ENCODE measurements at places on chromosomes 2 and 18.

- DNase-seq: no peak
These were observed 262.8 kb upstream of the PARD3B start for GRCh38 chr2:204282525-204282924.

GRCh38 chr18:8689517-8689916, 15.8 kb upstream of the MTCL1 start:
- no peak for DNase-seq

- DNase-seq: no peak
These were observed 53.2 kb downstream of the CIB4 start for GRCh38 chr2:26587994-26588393.

DNA sequence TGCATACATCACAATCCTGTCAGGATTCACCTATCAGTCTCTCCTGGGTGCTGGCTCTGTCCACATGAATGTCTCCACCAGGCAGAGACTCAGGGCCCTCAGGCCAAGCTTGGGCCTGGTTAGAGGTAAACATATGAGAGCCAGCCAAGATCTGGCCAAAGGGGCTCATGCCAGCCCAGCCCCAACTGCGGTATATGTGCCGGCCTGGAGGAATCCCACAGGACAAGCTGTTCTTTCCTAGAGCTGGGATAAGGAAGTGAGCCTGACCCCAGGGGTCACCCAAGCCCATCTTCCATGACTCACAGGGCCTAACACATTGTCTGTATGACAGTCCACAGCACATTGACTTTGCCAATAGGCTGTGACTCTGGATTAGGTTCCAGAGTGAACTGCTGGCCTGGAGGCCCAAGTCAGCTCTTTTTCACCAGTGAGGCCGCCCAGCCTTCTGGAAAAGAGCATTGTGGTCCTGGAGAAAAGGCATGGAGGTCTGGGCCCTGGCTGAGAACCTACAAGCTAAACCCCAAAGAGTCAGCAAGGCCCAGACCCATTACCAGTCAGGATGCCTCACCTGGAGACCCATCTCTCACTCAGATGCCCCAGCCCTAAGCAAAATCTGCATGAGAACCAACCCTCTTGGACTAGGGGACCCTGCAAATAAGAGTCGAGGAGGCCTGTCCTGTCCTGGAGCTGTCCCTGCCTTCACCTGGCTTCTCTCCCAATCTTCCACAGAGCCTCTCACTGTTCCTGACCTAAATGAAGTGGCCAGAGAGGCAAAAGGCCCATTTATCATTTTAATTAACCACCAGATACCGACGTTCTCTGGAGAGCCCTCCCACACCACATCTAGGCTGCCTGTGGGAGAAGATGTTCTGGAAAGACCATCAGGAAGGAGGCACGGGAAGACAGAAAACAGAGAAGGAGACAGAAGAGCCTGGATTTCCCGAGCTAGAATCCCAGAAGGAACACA, 120.9 kb upstream of the PKDCC start:
- DNase-seq: peak; percentile 55

- no peak for DNase-seq
These were observed 602.7 kb upstream of the ZNF804A start for GRCh38 chr2:183995632-183996031.

DNA sequence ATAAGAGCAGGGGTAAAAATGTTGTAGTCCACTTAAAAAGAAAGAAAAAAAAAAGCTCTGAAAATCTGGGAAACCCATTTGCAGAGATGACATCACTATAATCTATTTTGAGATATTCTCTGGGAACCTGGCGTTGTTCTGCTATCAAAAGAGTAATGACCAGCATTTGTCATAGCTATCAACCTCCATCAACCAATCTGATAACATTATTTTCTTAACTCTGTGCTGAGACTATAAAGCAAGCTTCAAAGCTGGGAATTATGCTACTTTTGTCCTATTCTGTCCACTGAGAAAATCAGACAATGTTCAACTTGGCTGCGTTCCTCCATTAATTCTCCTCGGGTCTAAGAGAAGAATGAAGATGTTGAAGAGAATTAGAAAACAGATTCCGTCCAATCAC, 107.5 kb downstream of the STK39 start:
- DNase-seq: no peak

DNA sequence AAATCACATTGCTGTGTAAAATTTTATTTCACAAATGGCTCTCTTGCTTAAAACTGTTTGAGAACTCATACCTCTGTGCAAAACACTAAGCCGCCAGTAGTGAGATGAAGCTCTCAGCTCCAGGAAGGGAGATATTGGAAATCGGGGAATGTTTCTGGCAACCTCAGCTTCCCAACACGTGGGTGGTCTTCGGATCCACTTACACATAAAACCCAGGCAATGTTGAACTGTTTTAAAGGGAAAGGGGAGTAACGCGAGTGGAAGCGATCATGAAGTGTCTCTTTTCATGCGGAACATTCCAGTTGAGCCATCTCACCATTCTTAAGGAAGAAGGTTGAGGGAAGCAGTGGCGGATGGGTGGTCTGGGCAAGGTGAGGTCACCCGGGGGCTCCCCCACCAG, 136.8 kb downstream of the ASB1 start:
- DNase-seq: no peak

- no peak for DNase-seq
These were observed 114.0 kb downstream of the STPG4 start for GRCh38 chr2:47041063-47041462.

GRCh38 chr2:200863782-200864175, 679 bp downstream of the CLK1 start:
- no peak for DNase-seq

- DNase-seq: no peak
These were observed 79.7 kb upstream of the CYTIP start for GRCh38 chr2:157523270-157524247.

GRCh38 chr2:168565512-168565911, 109.4 kb downstream of the CERS6 start:
- DNase-seq: peak; percentile 9

- DNase-seq: no peak
These were observed 33.2 kb downstream of the SLC38A11 start for GRCh38 chr2:164922134-164922533.

DNA sequence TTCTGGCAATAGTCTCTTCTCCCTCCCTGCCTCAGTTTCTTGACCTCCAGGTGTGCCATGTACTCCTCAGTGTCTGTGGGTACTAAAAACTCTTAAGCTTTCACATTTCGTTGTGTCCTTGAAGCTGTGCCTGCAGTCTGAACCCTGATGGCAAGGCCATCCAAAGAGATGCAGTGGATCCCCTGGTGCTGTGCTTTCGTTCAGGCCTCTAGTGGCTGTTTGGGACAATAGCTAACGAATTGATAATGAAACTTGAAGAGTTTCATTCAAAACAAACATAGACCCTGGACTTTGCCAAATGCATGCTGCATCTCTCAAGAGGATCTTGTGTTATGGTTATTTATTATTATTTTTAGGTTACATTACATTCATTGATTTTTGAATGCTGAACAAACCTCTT, 523.1 kb upstream of the FSIP2 start:
- no peak for DNase-seq

DNA sequence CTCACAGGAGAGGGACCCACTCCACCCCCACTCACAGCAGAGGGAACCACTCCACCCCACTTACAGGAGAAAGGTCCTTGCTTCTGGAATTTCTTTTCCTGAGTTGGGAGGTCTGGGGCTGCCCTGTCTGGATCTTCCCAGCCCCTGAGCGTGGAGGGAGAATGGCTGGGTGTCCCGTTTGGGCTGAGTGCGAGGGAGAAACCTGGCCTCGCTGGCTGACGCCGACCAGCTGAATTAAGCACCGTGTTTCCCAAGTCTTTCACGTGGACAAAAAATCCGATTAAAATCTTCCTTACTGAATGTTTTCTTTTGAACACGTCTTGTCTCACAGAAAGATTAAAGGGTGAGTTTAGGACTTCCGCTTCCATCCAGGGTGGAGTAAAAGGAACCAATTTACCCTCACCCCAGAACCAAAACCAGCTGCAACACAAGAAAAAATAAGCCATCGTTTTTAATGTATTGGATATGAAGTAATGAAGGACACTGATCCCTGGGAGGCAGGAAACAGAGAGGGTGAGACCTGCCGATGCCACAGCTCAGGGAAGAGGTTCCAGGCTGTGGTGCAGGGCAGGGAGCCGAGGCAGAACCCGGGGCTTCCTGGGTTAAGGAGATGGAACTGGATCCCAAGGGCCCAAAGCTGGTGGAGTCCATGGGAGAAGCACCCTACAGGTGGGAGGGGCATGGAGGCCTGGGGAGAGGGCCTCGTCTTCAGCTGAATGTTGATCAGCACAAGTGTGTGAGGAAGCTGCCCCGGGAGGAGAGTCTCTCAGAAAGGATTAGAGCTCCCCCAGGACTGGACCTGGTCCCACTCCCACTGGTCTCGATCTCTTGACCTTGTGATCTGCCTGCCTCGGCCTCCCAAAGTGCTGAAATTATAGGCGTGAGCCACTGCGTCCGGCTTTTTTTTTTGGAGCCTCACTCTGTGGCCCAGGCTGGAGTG, 60.3 kb downstream of the RTP5 start:
- no peak for DNase-seq

GRCh38 chr2:196293751-196294515, 122.6 kb upstream of the STK17B start:
- DNase-seq: peak; percentile 95

DNA sequence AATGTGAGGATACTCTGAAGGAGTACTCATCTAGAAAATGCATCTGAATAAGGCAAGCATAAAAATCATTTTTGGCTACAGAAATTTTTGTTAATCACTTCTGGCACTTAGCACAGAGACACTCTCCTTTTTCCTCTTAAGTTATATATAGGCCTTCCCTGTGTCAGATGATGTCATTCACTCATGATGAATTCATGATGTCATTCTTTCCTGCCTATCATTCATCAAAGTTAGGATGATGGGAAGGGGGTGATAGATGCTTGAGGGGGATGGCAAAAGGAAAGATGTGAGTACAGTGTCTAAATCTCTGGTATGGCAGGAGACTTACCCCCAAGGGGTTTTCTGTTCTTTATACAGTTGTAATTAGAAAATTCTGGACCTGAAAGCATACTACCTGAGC, 42.0 kb downstream of the MAP3K20 start:
- DNase-seq: no peak

GRCh38 chr2:133607679-133608078, 39.4 kb upstream of the NCKAP5 start:
- peak; percentile 78 for DNase-seq

- peak; percentile 93 for DNase-seq
These were observed 211.1 kb downstream of the ALPK2 start for GRCh38 chr18:58417752-58418151.

DNA sequence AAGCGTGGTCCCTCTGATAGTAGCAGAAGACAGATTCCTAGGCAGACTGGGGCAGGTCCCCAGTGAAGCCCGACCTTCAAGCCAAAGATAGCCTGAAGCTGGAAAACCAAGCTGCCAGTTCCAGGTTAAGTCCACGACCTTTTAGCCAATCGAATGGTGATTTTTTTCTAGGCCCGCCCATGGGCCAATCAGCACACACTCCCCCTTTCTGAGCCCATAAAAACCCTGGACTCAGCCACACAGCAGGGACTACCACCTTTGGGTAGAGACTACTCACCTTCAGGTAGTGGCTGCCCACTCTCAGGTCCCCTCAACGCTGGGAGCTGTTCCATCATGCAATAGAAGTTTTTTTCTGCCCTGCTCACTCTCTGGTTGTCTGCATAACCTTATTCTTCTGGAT, 14.5 kb upstream of the ADI1 start:
- DNase-seq: no peak

GRCh38 chr2:6831229-6831628, 34.5 kb downstream of the CMPK2 start:
- no peak for DNase-seq

DNA sequence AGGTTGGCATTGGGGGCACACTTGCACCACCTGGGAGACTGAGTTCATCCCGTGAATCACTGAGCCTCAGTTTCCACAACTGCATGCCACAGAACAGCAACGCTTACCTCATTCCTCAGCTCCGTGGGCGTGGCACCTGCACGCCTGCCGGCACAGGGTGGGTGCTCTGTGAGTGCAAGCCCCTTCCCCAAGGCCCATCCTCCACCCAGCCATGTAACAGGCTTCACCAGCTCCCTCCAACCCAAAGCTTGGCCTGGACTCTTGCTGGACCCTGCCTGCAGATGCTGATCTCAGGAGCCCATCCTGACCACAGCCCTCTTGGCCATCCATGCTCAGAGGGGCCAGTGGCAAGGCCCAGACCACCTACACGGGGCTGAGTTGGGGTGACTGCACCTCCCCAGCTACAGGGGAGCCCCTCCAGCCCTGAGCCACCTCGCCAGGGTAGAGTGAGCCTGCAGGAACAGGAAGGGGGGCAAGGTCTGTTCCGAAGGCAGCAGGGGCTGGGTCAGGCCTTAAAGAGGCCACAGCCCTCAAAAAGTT, 1.8 kb downstream of the PRLH start:
- DNase-seq: no peak

DNA sequence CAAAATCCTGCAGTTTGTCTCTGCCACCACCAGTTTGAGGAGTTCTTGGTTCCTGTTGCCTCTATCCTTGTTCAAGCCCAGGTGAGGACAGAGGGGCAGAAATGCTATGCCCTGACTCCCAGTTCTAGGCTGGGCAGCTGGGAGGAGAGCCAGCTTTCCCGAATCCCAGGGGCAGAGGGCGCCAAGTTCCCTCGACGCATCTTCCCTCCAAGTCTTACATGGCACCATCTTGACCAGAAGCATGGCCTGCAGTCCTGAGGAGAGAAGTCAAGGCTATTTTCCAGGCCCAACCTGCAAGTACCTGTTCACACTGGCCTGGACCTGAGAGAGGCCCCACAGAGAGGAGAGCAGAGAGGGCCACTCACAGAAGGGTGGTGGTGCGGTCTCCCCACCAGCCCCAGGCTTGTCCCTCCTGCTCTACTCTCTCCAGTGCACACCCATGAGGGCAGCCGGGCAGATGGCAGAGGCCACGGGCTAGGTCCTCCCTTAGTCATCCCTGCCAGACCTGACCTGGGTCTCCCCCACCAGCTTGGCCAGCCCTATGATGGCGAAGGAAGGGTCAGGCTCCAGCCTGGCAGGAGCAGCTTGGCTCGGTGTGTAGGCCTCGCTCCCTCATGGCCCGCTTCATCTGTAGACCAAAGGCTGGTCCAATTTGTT, 115.7 kb upstream of the MSTN start:
- no peak for DNase-seq

GRCh38 chr2:231287696-231288095, 89.3 kb downstream of the ARMC9 start:
- peak; percentile 9 for DNase-seq

DNA sequence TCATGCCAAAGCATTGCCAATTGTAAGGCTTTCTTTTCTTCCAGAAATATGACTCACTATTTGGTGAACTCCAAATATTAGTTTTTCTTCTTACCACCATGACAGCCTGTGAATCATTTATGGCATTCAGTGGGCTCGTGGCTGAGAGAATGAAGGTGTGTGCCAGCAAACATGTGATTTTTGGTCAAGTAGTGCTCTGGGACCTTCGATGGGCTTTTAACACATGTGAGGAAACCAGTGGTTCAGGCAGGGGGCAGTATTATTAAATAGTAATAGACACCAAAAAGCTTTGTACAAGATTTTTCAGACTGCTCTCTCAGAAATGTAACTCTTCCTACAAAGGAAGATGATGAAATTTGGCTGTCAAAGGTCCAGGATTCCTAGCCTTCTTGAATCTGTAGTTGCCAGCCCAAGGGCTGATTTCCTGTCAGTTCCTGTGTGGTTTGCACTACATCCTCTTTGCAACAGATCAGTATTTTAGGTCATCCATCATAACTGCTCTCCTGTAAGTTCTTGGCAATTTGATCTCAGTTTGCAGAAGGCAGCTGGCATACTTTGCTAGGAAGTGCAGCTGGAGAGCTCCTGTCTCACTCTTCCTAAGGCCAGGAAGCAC, 64.3 kb downstream of the BABAM2 start:
- peak; percentile 99 for DNase-seq

Measured in cardiac fibroblast (primary cell).